NCI-H1436 (cell line): ENCODE measurements at places on chromosomes 16 and 17.

DNA sequence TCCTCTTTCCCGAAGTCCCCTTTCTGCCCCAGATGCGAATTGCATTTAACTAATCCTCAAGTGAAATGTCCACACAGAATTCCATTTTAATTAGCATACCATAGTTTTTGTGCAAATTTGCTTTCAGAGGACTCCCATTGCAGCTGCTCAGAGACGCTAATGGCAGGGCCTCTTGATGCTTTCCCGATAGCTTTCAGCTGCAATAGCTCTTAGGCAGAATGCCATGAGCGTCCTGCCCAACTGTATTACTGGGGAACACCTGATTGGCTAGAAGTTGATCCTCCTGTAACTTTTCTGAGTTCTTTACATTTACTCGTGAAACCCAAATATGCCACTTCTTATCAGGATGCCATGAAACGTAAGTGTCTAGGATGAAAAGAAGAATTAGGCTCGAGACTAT is 203.0 kb downstream of the UTP18 start:
- DNase-seq: no peak

DNA sequence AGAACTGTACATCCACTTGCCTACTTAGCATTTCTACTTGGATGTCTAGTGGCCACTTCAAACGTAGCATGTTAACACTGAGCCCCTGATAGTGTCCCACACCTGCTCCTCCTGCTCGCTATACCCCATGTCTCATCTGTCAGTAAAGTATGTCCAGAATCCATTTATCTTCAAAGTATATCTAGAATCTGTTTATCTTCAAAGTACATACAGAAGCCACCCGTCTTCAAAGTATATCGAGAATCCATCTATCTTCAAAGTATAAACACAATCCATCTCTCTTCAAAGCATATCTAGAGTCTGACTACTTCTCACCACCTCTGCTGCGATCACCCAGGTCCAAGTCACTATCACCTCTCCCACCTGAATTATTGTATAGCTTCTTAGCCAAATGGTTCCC is 43.8 kb downstream of the MYO1D start:
- DNase-seq: no peak

GRCh38 chr17:78313735-78314648 is 45.9 kb downstream of the SOCS3 start:
- DNase-seq: peak; percentile 94

GRCh38 chr16:71896764-71897368 is 1.5 kb downstream of the IST1 start:
- no peak for DNase-seq

- no peak for DNase-seq
These were observed 6.3 kb downstream of the G6PC1 start for GRCh38 chr17:42906772-42907446.

DNA sequence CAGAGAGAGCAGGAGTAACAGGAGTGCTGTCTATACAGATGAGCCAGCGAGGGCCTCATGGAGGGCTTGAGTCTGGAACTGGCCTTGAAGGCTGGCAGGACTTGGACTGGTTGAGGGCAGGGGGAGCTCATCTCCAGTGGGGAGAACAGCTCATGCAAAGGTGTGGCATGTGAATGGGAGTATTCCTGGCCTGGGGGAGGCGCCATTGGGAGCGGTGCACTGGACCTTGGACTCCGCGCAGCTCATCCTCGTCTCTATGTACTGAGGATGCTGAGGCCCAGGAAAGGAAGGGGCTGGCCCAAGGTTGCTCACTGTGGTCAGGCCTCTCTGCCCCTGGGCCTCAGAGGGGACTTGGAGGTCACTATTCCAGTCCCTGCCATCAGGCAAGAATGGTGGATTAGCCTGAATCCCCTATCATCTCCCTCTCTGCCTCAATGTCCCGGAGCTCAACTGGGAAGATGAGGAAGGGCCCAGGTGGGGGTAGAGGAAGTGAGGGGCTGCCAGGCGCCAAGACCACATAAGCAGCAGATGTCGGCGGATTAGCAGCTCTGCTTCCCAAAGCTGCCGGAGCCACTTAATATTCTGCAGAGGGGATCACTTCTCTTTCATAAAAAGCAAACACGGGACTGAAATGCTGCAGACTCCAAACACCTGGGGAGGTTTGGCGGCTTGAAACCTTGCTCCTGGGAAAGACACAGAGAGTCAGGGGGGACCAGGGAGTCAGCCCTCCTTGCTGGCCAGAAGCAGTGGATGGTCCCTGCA is 88.9 kb downstream of the SDK2 start:
- no peak for DNase-seq

GRCh38 chr16:65121870-65122723 is at the start of gene CDH11:
Gene CDH11, minus strand, starts transcription at chr16:65122063. Its CDS starts 117,194 bp downstream, at chr16:65004869.
- no peak for DNase-seq

DNA sequence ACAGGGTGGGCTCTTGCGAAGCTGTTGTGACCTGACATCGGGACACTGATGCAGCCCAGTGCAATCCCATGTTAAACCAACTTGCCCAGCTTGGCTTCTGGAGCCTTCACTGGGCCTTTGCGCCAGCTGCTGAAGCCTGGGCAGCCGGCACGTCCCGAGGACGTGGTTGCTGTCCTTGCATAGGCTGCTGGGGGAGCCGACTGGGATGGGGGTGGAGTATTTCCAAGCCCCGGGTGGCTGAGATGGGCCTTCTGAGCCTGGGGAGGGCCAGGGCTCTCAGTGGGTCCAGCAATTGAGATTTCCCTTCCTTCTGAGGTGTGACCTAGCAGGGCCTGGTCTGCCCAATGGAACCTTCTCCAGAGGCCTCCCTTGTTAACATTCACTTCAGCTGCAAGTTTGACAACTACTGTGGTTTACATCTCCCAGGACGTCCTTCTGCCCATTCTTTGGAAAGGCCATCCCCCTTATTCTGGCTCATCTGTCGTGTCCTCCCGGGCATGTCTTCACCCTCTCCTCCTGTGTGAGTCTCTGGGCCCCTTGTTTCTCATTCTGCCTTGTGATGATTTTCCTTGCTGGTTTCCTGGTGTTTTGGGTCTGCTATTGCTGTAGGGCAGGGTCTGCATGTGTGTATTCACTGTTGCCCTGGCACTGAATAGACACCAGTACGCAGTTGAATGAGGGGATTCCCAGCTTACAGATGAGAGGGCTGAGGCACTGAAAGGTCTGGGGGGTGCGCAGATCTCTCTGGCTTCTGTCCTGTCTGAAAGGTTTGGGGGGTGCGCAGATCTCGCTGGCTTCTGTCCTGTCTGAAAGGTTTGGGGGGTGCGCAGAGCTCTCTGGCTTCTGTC is 34.4 kb downstream of the HAPSTR1 start:
- no peak for DNase-seq

DNA sequence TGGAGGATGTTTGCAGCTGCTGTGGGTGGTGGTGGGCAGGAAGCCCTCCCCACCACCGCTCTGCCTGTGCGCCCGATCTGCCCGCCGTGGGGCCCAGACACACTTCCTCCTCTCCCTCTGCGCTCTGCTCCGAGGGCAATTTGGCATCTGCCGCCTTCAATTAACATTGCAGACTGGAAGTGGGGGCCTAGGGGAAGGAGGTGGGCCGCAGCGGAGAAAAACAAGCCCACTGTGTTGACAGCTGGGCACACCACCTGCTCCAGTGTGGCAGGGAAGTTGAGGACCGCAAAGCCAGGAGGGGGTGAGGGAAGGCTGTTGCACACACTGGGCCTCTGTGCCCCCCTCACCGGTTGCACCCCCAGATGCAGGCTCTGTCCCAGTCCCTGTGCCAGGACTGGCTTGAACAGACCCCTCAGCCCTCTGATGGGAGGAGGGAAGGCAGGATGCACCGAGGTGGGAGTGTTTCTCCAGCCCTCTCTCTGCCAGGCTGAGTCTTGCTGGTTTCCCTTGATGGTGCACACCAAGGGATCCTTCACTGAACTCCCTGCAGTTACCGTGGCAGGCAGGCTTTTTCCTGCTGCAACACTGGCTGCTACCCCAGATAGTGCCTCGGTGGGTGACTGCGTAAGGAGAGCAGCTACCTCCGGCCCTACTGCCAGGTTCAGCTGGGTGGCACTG is 72.8 kb upstream of the MED9 start:
- DNase-seq: peak; percentile 77

- DNase-seq: no peak
These were observed 3.6 kb upstream of the ZCCHC14 start for GRCh38 chr16:87496447-87496801.

DNA sequence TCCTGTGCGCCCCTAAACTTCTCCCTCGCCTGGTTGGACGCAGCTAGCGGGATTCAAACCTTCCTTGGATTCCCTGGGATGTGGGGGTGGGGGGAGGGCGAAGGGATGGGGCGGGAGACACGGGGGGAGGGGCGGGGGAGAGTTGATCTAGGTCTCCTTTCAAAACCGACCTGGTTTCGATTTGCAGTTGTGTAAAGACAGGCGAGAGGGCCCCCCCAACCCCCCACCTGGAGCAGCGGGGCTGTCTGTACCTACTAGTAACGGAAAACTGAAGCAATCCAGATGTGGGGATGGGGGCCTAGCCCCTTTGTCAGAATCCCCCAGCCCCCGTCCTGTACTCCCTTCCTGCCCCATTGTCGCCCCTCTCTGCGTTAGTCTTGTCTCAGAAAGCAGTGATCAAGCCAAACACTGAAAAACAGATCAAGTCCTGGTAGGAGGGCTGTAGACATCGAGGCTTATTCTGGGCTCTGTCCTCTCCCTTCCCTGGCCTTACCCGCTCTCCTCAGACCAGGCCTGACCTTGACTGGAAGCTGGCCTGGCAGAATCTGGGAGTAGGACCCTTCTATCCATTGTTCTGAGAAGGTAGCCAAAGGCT is 902 bp downstream of the DLX4 start:
- no peak for DNase-seq

- no peak for DNase-seq
These were observed 112.9 kb downstream of the GRIN2A start for GRCh38 chr16:10069374-10069773.

DNA sequence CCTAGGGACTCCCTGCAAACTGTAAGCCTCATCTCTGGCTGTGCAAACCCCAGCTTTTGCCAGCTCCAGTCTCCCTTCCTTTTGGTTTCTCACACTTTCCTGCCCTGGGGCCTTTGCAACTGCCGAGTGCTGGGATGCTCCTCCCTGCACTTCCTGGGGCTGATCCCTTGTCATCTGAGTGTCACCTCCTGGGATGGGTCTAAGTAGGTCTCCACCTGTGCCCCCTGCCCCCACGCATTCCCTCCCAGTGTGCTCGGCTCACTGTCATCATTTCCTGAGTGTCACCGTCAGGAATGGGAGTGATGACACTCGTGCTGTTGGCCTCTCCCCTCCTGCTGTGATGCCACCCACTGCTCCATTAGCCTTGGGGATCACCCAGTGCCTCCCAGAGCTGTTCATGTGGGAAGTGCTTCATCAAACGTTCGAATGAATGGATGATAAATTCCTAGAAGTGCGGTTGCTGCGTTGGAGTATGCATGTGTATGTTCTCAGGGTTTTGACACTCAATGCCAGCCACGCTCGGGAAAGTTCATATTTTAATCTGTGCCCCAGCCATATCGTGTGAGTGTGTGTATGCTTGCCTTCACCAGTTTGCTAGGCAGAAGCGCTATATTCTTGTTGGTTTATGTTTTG is 189.9 kb downstream of the NTN1 start:
- no peak for DNase-seq

DNA sequence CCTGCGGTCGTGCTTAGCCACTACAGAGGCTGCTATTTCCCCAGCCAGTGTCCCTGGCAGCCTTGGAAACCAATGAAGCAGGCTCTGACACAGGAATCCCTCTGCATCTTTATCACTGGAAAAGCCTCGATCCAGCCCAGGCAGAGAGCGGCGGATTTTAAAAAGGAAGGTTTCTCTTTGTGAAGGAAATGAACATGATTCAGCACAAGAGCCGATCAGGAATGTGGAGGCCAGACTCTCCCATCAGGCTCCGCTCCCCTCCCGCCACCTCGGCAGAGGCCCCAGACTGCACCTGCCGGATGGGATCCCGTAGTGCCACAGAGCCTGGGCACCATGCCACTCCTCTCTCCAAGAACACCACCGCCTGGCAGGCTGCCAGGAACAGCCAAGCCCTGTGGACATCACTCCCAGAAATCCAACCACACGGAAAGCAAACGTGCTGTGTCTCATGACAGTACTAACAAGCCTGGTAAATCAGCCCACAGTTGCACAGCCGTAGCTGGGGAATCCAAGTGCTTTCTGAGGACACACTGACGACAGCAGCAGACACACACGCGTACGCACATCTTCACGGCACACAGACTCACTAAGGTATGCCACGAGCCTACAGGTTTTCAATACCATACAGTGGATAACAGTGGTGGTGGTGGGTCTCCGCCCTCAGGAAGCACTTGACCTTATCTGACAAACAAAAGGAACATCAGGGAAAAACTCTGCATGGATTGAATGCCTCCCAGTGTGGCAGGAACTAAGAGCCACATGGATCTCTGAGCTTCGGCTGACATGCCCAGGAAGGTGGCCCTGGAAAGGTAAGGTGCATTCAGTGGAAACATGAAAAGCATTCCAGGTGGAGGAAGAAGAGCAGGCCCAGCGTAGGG is 5.4 kb downstream of the LRRC75A start:
- peak; percentile 80 for DNase-seq

DNA sequence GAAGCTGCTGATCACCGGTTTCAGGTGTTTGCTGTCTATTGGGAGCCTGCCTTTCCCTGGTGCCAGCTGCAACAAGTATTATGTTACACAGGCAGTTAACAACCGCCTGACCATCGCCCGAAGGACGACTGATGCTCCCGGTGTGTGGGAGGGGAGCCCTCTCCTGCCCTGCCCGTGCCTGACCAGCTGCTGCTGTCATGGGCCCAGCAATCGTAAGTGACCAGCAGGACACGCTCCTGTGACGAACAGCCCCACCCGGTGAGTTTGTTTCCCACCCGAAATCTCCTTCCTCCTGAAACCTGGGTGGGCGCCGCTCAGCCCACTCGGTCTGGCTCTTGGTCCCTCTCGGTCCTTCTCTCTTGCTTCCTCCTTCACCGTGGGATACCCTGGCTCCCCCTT is 17.9 kb upstream of the UBE2I start:
- DNase-seq: no peak

DNA sequence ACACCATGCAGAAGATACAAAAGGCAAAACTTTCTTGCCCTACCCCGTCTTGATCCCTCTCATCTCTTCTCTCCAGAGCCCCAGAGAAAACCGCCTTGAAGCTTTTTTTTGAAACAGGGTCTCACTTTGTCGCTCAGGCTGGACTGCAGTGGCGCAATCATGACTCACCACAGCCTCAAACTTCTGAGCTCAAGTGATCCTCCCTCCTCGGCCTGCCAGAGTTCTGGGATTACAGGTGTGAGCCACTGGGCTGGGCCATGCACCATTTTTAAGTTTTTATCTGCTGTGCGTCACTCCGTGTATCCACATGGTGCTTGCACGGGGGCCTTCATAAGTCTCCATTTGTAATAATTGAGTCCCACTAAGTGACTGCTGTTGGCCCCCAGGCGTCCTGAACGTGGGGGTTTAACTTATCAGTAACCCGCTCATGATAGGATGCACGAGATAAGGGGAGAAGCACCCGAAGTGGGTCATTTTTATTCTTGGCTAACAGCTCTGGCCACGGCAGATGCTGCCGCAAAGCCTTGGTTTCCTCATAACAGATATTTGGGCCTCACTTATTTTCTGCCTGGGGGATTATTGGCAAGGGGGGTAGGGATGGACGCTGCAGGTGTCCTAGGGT is 8.6 kb downstream of the DNAH17 start:
- DNase-seq: no peak

GRCh38 chr16:49602201-49602975 is 228.8 kb downstream of the C16orf78 start:
- no peak for DNase-seq

GRCh38 chr17:44350733-44351226 is 5.7 kb downstream of the GRN start:
- peak; percentile 59 for DNase-seq

GRCh38 chr16:50021544-50021943 is 3.5 kb upstream of the CNEP1R1 start:
- DNase-seq: no peak

GRCh38 chr17:46847204-46848191 is 3.9 kb upstream of the WNT9B start:
- DNase-seq: no peak

- peak; percentile 62 for DNase-seq
These were observed 487 bp downstream of the CREBBP start for GRCh38 chr16:3879887-3880564.
